ENCODE measurements at places on chromosomes 12 and 14.
A peak's percentile ranks its signal among the peaks of the same experiment; 100 is the strongest.

GRCh38 chr12:28936711-28937110 is 212.4 kb upstream of the FAR2 start:
- DNase-seq = no peak

DNA sequence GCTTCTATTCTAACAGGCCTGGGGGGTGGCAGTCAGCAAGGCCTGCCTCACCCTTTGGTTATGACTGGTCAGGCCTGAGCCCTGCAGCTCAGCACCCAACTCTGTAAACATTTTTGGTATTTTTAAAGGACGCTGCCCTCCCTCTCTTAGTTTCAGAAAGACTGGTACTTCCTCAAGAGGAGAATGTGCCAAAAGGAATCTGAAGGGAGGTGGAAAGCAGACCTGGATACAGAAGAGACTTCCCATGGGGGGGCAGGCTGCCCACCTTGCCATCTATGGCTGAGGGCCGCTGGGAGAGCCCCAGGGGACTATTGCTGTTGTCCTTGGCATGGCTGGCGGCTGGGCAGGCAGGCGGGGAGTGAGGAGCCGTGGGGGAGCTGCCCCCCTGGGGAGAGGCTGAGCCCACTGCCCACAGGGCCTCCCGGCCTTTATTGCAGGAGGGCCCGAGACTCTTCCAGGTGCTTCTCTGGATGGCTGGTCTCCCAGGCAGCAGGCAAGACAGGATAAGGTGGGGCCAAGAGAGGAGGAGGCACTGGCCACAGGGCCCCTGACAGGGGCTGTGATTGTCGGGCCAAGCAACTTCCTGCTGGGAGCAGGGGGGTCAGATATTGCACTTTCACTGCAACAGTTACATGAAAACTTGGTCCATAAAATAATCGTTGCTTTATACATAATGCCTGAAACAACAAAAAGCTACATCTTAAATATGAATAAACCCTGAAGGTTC is 3.5 kb downstream of the ARL6IP4 start:
- no peak for DNase-seq

GRCh38 chr12:43196268-43196907 is 355.6 kb downstream of the ADAMTS20 start:
- DNase-seq = no peak

DNA sequence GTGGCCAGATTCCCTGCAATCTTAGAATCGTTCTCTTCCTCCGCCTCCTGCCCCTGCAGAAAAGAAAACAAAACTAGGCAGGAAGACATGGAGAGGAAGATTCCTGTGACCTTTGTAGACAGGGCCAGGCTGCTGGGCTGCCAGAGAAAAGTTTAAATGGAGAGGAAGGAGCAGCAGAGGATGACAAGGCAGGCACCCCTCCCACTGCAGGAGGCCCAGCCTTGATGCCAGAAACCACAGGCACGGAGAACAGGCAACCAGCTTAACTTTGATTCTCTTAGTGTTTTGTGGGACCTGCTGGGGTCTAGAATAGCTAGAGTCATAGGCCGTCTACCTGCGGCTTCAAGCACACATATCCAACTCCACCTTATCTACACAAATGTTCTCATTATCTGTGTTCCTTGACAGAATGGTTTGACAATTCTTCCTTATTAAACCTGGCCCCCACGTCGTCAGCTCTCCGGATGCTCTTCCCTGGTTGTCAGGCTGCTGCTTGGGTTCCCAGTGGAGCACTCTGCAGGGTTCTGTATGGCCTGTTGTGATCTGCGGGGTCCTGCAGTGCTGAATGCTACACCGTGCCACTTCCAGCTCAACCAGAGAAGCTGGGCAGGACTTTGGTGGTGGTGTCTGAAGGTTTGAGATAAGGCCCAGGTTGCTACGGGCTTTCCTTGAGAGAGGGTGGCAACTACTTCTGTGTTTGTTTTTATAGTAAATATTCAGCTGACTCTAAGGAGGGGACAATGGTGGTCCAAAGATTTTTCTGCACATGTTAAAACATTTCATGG is 609.5 kb downstream of the AACS start:
- DNase-seq = no peak

DNA sequence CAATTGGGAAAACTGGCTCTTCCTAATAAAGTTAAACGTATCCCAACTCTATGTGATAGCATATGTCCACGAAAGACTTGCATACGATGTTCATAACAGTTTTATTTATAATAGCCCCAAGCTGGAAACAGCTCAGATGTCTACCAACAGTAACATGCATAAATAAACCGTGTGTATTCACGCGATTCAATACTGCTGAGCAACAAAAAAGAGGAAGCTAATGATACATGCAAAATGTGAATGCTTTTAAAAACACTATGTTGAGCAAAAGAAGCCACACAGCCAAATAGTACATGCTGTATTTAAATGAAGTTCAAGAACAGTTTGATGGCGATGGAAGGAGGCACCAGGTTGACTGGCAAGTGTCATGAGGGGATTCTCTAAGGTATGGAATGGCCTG is 55.7 kb downstream of the TRIM9 start:
- DNase-seq = no peak

DNA sequence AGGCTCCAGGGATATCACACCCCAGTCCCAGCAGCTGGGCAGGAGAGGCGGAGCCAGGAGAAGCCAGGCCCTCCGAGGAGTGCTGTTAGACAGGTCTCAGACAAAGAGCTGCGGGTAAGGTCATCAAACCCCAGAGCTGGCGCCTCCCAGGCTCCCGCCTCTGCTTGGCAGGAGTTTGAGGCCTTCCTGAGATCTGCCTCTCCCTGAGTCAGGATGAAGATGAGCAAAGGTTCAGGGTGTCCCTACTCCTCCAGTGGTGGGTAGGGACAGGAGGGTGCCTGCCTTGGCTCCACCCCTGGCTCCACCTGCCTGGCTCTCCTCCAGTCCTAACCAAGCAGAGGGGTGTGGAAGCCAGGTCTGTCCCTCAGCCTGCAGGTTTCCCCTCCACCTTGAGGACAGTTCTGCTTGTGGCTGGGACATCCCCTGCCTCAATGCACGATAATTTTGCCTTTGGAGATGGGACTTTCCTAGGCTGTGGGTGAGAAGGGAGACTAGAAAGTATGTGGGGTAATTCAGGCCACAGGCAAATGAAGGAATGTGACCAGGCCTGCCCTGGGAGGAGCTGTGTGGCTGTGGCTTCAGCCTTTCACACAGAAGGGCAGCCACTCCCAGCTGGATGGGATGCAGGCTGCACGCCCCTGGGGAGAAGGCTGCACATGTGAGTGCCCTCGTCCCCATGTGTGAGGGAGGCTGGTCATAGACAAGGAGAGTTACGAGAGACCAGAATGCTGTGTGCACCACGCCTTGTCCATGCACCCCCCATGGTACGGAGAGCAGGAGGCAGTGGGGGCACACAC is 2.2 kb downstream of the PLEKHG6 start:
- DNase-seq = no peak

DNA sequence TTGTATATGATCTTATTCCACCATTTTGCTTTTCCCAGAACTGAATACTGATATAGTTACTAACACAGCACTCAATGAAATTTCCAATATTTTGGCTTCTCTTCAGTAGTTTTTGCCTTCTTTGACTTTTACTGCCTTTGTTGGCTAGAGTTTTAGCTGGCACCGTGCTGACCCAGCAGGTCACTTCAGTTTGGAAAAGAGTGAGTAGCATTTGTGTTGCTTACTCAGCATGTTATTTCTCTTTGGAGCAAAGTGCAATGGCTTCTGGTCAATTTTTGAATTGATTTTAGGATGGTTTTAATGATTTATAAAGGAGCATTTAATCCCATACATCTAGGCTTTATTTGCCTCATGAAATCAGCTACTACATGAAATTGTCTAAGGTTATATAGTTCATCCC is 119.2 kb downstream of the ETNK1 start:
- DNase-seq = no peak

DNA sequence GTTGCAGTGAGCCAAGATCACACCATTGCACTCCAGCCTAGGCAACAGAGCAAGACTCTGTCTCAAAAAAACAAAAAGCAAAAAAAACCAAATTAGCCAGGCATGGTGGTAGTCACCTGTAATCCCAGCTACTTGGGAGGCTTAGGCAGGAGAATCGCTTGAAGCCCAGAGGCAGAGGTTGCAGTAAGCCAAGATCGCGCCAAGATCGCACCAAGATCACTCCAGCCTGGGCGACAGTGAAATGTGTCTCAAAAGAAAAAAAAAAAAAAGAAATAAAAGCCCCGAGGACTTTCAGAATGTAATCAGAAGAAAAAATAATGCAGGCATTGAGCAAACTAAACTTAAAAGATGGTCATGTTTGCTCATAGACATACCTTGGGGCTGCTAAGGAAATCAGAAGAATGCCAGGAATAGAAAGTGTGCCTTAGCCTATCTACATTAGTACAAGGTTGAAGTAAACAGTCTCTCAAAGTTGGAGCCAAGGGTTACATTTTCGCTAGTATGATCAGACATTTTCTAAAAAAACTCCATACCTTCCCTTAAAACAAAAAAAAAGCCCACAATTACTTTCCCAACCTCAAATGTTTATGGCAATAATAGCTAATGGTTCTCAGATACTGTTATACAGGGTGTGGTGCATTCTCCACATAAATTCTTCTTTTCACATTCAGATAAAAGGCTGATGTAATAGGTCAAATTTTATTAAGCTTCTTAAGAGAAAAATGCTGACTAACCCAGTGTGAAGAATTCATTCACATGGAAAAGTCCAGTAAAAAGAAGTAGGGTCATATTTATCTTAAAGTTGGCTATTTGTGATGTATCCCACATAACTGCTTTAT is 15.8 kb downstream of the DTD2 start:
- peak; percentile 27 for DNase-seq

GRCh38 chr14:50943943-50944646 is at the start of gene PYGL:
Gene PYGL (minus strand): TSS chr14:50944483. CDS start chr14:50944403, 80 bp downstream.
- no peak for DNase-seq

DNA sequence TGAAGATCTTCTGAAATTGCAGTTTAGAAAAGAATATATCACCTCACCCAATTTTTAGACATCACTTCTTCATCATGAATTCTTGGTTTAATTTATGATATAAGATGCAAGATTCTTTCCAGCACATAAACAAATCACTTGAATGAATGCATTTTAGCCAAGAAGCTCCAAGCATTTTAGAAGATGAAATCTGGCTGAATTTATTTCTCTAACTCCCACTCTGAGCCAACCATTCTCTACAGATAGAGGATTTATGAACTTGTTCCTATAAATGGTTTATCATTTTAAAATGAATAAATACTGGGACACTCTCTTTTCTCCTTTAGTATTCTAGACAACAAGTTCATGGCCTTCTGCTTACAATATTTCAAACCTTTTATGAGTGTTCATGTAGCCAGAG is 71.7 kb downstream of the GRIP1 start:
- no peak for DNase-seq

- DNase-seq = no peak
Observed at GRCh38 chr14:75631453-75631831, 29.2 kb downstream of the ERG28 start.

DNA sequence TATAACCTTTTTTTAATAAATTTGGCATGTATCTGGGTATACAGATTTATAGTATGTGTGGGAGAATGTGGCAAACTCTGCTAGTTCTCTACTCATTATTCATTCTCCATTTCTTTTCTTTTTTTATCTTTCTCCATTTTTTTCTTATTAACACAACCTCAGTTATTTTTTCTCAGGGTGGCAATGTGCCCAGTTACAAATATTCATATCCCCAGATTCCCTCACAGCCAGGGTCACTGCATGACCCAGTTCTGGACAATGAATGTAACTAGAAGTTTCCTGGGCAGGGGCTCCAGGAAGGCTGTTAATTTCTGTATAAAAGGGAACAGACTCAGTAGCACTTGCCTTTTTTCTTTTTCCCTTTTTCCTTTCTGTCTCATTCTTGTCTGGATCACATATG is 95.6 kb downstream of the VCPKMT start:
- no peak for DNase-seq

DNA sequence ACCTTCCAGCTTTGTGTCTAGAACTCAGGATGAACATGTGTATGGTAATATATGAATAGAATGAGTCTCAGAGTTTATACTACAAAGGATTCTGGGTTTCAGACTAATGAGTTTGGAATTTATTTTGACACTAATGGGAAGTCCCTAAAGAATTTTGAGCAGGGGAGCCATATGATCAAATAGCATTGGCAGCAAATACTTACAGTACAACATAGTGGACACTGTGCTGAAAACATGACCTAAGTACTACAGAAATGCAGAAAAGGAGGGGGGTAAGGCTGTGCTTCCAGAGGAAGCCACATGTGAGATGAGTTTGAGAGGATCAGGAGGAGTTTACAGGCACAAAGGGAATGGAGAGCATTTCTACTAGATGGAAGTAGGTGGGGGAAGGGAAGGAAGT is 225.8 kb downstream of the C12orf42 start:
- DNase-seq = no peak

DNA sequence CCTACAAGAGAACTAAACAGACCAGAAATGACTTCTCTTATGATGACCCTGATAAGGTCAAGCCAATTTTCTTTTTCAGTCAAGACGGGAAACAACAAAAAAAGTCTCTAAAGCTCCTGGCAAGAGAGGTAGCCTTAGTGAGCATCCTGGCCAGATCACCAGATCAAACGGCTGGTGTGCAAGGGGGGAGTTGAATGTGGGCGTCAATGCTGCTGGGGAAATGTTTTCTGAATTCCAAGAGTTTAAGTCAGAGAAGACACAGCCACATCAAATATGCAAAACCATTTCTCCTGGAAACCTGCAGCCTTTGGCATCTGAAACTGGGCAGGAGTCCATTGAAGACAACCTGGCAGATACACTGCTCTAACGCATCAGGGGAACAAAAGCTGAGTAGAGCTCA is 16.0 kb upstream of the SELPLG start:
- DNase-seq = no peak

DNA sequence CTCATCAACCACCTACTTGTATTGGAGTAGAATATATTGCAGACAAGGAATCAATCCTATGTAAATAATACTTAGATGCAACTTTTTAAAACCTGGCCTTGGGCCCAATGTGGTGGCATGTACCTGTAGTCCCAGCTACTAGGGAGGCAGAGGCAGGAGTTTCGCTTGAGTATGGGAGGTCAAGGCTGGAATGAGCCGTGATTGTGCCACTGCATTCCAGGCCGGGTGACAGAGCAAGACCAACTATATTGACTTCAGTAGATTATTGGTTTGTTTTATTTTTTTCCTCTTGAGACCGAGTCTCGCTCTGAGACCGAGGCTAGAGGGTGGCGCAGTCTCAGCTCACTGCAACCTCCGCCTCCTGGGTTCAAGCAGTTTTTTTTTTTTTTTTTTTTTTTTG is 3.6 kb downstream of the LARP4 start:
- no peak for DNase-seq

- no peak for DNase-seq
Observed at GRCh38 chr12:52005903-52006703, 643 bp upstream of the TAMALIN start.

- DNase-seq = no peak
Observed at GRCh38 chr12:2234646-2235350, 182.0 kb downstream of the CACNA1C start.

GRCh38 chr12:92404259-92404894 is 258.7 kb upstream of the BTG1 start:
- DNase-seq = no peak

- DNase-seq = no peak
Observed at GRCh38 chr12:57148469-57149244, 1.2 kb upstream of the LRP1-AS start.

GRCh38 chr14:99312106-99312505 is 40.1 kb upstream of the BCL11B start:
- no peak for DNase-seq
